ENCODE measurements at places on chromosomes 1 and 21. TPM values are rescaled to one million over a fixed set of nuclear protein-coding genes. Genes with fewer than 3 reads are reported as not detected.

GRCh38 chr1:203401199-203401877, 50.4 kb upstream of the FMOD start:
- no peak for DNase-seq

- no peak for DNase-seq
Observed at GRCh38 chr1:2303781-2304180, 75.7 kb downstream of the SKI start.

DNA sequence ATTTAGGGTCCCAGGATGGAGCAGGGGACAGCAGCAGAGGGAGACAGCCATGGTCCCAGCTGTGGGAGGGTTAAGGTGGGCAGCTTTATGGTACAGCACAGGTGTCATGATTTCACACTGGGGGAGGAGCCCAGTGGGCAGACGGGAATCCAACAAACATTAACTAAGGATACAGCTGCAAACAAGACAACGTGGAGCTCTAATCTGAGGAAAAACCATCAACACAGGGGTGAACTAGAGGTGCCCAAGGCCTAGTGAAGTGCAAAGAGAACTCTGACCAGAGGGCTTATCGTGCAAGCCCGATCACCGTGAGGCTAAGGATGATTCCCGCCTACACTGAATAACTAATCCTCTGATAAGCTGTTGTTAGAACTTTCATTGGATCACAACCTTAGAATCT, 18.7 kb downstream of the ECE1 start:
- no peak for DNase-seq

DNA sequence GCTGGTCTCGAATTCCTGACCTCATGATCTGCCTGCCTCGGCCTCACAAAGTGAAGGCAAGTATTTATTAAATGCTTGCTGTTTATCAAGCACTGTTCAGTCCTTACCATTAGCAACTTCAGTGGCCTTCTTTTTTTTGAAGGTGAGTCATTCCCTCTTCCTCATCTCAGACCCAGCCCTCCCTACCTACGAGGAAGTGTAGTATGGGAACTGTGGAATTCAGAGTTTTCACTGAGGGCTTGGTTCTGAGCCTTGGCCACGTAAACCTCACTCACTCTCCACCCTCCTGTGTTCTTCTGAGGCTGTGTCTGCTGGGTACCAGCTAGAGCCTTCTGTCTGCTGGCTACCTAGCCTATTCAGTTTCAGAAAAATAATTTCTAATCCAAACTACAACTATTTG, 218.3 kb upstream of the SGIP1 start:
- DNase-seq: no peak

- DNase-seq: no peak
Observed at GRCh38 chr1:185244015-185244747, 72.9 kb downstream of the IVNS1ABP start.

DNA sequence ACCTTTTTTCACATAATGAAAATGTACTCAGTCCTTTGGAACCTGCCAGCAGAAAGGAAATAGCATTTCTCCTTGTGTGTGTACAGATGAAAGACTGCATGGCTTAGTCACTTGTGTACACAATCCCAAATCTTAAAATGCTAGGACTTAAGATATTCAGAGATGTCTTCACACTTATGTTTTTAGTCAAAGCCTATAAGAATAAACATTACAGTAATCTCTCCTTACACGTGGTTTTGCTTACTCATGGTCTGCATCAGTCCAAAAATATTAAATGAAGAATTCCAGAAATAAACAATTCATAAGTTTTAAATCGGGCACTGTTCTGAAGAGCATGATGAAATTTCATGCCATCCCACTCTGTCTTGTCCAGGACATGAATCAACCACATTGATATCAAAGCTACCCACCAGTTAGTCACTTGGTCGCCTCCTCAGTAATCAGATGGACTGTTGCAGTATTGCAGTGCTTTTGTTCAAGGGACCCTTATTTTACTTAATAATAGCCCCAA, 75.7 kb upstream of the RRP15 start:
- no peak for DNase-seq

GRCh38 chr1:210600421-210601159, 271.9 kb downstream of the HHAT start:
- DNase-seq: no peak

GRCh38 chr1:109197158-109198042, 16.3 kb upstream of the SARS1 start:
- DNase-seq: no peak

- DNase-seq: no peak
Observed at GRCh38 chr1:232457595-232457994, 172.3 kb downstream of the SIPA1L2 start.

DNA sequence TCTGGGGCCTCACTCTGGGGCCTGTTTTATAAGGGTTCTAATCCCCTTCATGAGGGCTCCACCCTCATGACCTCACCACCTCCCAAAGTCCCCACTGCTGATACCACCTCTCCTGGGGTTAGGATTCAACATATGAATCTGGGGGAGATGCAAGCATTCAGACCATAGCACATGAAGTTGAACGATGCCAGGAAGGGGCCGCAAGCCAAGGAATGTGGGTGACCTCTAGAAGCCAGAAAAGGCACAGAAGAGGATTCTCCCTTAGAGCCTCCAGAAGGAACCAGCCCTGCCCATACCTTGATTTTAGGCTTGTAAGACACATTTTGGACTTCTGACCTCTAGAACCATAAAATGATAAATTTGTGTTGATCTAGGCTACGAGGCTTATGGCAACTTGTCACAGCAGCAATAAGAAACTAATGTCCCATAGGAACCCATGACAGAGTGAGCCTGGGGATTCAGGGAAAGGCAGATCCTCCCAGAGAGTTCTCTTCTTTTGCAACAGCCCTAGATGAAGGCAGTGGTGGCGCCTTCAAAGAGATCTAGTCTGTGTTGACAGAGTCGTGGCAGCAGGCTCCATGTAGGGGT, 27.9 kb downstream of the TRIM67 start:
- no peak for DNase-seq

GRCh38 chr1:8653878-8654277, 163.6 kb downstream of the RERE start:
- no peak for DNase-seq

DNA sequence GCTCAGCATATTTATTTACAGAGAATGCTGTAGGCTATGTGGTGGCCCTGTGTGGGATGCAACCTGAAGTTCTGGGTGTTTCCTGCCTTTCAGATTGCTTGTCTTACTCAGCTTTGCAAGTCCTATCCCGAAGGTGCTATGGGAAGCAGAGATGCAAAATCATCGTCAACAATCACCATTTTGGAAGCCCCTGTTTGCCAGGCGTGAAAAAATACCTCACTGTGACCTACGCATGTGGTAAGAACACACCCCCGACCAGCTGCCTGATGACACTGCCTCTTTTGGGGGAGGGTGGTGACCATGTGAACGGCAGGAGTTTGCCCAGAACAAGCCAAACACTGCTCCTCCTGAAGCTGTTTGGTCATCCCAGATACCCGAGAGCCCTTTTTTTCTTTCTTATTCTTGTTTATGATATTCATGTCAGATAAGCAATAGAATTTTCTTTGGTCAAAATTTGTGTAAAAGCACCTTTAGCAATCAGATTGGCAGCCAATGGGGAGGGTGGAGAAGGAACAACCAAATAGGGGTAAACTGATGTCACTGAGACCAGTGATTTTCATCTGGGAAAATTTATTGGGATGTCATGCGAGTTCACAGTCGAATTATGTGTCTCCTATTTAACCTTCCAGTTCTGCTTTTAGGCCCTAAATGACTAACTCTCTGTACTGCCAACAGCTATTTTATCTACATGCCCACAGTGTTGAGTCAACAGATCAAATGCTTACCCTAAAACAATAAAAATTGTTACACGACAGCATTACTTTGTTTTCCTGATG, 82.6 kb downstream of the EVA1C start:
- no peak for DNase-seq

- DNase-seq: no peak
Observed at GRCh38 chr1:207203541-207203940, 99.5 kb downstream of the C4BPA start.

DNA sequence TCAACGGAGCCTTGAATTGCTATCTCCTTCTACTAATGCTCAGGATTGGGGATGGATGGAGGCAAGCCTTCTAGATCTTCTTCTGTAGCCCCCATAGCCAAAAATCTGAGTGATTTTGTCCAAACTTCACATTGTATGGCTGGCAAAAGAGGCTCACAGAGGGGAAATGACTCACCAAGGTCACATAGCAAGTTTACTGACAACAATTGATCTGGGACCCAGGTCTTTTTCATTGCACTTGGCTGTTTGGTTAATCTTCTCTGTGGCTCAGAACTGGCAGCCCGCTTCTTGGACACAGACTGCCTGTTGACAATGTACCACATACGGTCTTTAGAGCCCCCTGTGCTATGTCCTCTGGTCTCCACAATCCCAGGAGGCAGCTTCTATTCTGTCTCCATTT, 3.0 kb upstream of the LACTBL1 start:
- no peak for DNase-seq

- DNase-seq: no peak
Observed at GRCh38 chr1:198232378-198232777, 75.6 kb downstream of the NEK7 start.

DNA sequence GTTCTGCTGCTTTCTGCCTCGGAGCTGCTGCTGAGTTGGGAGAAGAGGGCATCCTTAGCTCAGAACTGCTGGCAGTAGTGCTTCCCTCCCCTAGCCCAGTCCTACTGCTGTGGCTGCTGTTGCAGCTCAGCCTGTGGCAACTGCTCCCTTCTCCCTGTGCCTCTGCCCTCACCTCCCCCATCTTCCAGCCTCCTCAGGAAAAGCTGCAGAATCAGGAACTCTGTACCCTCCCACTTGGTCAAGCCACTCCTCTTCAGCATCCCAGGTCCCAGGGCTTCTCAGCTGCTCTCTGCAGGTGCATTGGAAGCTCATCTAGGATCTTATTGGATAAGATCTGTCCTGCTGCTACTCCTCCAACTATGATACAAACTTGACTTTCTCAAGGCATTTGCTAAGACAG, 316.7 kb downstream of the BRINP2 start:
- DNase-seq: no peak

DNA sequence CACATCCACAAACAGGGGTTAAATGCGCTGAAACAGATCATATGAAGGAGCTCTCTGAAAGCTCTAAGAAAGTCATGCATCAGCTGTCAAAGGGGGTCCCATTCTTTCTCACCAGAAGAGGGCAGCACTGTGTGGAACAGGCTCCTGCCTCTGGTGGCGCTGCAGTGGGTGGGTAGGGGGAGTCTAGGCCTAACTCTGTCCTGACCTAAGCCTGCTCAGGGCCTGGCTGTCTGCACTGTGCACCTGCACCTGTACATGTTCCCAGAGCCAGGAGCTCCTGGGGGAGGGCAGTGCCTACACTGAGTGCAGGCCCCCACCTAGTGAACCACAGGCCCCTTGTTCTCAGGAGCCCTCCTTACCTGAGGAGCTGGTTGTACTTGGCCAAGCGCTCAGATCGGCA, 16.0 kb downstream of the ENO1 start:
- DNase-seq: no peak

- DNase-seq: no peak
Observed at GRCh38 chr1:67097305-67097704, 37.5 kb downstream of the C1orf141 start.

DNA sequence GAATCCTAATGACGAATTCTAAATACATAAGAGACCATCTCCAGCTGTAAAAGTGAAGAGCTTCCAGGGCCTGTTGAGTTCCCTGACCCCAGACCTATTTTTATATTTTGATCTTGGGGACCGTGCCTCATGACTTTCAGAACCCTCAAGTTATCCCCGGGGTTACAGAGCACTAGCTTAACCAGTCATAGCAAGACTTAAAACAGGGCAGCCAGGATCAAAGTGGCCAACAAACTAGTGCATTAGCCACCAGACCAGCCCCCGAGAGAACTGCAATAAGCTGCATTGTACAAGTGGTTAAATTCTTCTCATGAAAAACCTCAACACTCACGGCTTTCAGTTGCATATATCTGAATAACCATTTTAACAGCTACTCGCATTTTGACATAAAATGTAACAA, 183.0 kb downstream of the BARHL2 start:
- no peak for DNase-seq

GRCh38 chr1:234683861-234684632, 74.1 kb upstream of the IRF2BP2 start:
- no peak for DNase-seq

DNA sequence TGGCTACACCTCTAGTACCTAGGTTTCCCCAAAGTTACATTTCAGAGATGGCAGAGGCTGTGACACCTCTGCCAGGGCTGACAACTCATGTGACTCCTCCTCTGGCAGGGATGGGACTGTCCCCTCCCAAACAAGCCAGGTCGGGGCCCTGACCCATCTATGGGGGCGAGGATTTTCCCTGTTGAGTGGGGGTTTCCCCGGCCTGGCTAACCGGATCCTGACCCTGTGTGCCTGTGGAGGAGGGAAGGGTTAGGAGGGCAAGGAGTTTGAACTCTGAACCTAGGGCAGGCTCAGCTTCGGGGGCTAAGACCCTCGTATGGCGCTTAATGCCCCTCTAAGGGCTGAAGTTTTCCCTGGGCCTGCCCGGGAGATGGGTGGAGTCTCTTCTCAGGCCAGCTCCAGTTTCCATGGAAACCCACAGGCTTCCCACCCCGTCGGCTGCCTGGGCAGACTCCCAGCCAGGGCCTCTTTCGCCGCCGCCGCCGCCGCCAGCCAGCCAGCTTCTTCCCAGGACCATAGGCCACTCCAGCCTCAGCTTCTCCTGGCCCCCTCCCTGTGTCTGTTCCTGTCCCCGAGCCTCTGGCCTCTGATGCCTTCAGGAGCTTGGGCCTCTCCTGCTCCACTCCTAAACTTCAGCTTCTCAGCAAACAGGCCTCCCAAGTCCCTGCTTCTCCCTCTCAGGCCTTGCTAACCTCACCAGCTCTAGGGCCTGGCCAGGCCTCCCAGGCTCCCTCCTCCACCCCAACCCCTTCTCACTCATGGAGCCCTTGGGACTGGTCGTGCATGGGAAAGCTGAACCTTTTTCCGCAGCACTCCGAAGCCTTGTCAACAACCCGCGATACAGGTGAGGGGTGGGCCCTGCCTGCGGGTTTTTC, at the start of gene BTBD19:
Gene BTBD19 (plus strand): TSS at position 461 of the 875 bp plus-strand sequence. CDS start 298 bp downstream, at position 759.
- no peak for DNase-seq

DNA sequence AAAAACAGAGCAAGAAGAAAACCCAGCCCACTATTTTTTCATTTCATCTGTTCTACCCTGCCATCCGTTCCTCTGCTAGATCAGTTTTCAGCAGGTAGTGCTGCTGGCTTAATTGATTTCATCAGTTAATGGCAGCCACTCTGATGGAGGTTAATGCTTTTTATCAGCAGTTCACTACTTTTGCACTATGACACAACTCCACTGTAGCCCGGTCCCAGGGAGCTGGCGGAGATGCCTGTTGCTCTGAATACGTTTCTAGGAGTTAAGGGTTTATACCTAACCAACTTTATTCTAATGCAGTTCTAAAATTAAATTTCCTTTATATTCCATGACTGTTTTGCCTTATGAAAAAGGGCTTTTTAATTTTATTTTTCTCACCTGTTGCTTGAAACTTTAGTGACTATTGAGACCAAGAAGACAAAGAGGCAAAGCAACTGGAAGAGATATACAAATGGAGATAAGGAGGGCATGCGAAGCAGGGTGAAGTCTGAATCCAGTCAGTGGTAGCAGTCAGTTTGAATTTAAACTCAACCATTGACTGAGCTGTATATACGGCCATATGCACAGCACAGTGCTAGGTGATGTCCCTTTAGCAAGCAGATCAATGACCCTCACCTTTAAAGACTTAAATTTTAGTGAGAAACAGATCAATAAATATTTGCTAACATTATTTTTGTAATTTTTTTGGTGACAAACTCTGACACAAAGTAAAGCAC, 477.9 kb downstream of the LMO4 start:
- DNase-seq: no peak

- no peak for DNase-seq
Observed at GRCh38 chr1:156495401-156496140, 5.0 kb downstream of the MEF2D start.

Gene SPATA21
- not detected for total RNA-seq

Gene PRXL2B
- 28.4 TPM for total RNA-seq

Gene CD1C
- not detected for total RNA-seq

Gene DNAJC16
- 18.7 TPM for total RNA-seq

Gene RNU1-2
- total RNA-seq: 2,369 TPM

Gene MPL
- total RNA-seq: not detected

Gene CDKN2C
- 14.5 TPM for total RNA-seq

Data from activated T-helper 2 cell treated with anti-CD3 and anti-CD28 coated beads, Interferon-gamma antibody, Interleukin-2, Interleukin-4, amounts not matched to agents 10 μg/mL and 5 μg/mL and 100 μg/mL, durations not matched to agents 14 hours and 24 hours and 36 hours (primary cell).